ENCODE measurements at places on chromosomes 13 and 19. TPM values are rescaled to one million over a fixed set of nuclear protein-coding genes. Genes with fewer than 3 reads are reported as not detected.

Gene ZNF208
- total RNA-seq = 2.7 TPM

Gene BBC3
- total RNA-seq = 11.7 TPM

DNA sequence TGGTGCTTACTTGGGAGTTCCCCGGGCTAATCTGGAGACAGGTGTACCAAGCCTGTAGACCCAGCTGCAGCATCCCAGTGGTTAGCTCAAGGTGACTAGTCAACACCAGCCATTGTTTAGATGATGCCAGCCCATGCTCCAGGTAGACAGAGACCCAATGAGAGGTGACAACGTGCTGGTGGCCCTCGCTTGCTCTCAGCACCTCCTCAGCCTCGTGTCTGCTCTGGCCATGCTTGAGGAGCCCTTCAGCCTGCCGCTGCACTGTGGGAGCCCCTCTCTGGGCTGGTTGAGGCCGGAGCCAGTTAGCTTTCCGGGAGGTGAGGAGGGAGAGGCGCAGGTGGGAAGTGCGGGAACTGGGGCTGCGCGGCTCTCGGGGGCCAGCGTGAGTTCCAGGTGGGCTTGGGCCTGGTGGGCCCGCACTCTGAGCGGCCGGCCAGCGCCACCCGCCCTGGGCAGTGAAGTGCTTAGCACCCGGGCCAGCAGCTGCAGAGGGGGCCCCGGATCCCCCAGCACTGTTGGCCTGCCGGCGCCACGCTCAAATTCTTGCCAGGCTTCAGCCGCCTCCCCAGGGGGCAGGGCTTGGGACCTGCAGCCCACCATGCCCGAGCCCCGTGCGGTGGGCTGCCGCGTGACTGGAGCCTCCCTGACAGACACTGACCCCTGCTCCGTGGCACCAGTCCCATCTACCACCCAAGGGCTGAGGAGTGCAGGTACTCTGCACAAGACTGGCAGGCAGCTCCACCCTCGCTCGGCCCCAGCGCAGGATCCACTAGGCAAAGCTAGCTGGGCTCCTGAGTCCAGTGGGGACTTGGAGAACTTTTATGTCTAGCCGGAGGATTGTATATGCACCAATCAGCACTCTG is 85.9 kb upstream of the VSTM2B start:
- no peaks in the 10 kb centered on the region for H3K36me3 ChIP-seq
- no peak overlapping the region for H3K27ac ChIP-seq
- no peaks in the 10 kb centered on the region for H3K4me1 ChIP-seq
- H3K4me3 ChIP-seq = no peak overlapping the region
- H3K27me3 ChIP-seq = no peaks in the 10 kb centered on the region

GRCh38 chr19:38736036-38736412 is 8.2 kb downstream of the CAPN12 start:
- H3K36me3 ChIP-seq = no peaks in the 10 kb centered on the region
- H3K4me3 ChIP-seq = peak overlapping the region; percentile 44
- peaks cover 15% of the 10 kb centered on the region for H3K4me1 ChIP-seq

DNA sequence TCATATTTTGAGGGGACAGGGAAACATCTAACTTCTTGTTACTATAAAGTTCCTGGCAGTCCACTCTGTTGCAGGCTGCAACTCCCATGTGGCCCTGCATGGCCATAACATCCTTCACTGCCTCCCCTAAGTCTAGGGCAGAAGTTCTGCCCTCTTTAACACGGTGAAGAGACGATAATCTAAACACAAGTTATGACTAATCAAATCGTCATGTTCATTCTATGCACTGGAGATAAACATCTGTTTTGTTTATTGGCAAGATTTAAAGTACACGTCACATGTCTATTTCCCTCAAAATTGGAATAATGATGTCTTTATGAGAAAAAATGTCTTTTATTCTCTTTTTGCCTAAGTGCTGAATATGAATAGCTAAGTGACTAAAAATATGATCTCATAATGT is 1629.4 kb downstream of the PCDH9 start:
- H3K4me3 ChIP-seq = no peak overlapping the region
- no peaks in the 10 kb centered on the region for H3K4me1 ChIP-seq
- H3K36me3 ChIP-seq = no peaks in the 10 kb centered on the region
- no peak overlapping the region for H3K27ac ChIP-seq

Gene SULT2A1
- total RNA-seq = not detected

Gene PCDH20
- total RNA-seq = 0.14 TPM

DNA sequence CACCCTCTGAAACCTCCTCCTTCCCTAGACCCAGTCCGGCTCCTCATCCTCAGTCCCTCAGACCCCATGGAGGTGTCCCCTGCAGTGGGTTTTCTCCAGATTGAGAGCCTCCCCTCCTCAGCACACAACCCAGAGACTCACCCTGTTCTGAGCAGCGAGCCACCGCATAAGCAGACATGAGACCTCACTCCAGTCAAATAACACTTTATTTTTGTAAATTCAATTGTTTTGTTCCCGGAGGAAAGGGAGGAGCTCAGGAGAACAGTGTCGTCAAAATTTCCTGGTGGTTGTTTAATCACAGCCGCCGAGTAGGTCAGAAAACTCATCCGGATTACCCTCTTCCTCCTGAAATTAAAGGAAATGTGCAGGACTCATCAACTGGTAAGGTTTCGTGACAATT is 57.5 kb downstream of the ERICH4 start:
- no peak overlapping the region for H3K4me3 ChIP-seq
- H3K36me3 ChIP-seq = no peaks in the 10 kb centered on the region
- no peaks in the 10 kb centered on the region for H3K4me1 ChIP-seq
- H3K27ac ChIP-seq = no peak overlapping the region

DNA sequence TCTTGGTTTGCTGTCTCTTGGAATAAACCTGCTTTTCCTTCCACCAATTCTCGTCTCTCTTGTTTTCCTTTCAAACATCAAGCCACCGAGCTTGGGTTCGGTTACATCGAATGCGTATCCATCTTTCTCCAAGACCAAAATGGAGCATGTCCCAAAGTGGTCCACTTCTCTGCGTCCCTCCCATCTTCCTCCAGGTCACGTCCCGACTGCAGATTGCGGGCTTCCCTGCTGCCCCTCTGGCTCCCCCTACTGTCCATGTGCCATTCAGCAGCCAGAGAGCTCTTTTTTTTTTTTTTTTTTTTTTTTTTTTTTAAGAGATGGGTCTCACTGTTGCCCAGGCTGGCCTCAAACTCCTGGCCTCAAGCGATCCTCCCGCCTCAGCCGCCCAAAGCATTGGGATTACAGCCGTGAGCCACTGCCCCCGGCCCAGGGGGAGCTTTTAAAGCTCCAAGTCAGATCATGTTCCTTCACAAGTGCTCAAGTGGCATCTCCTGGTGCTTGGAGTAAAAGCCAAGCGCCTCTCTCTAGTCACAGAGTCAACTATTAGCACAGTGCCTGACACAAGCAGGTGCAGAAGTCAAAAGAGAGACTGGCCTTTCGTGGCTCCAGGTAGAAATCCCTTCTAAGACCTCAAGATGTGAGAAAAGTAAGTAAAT is 10.0 kb downstream of the COL5A3 start:
- H3K27me3 ChIP-seq = no peaks in the 10 kb centered on the region
- peak; percentile 64 for DNase-seq
- H3K4me3 ChIP-seq = no peak overlapping the region
- H3K4me1 ChIP-seq = no peaks in the 10 kb centered on the region
- no peaks in the 10 kb centered on the region for H3K36me3 ChIP-seq

- no peak for DNase-seq
- no peaks in the 10 kb centered on the region for H3K4me1 ChIP-seq
- H3K27me3 ChIP-seq = no peaks in the 10 kb centered on the region
Observed at GRCh38 chr13:44417876-44418275, 44.3 kb downstream of the SERP2 start.

DNA sequence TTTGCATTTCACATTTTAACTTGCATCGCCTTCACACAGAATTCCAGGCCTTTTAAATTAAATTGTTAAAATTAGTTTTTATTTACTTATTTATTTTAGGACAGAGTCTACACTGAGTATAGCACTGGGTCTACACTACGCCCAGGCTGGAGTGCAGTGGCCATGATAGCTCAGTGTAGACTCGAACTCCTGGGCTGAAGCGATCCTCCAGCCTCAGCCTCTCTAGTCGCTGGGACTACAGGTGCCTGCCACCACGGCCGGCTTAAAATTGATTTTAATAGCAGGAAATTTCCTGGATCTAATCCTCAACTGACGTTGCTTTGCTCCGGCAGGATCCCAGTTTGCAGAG is 301 bp upstream of the ZNF610 start:
- no peaks in the 10 kb centered on the region for H3K4me1 ChIP-seq
- no peaks in the 10 kb centered on the region for H3K27me3 ChIP-seq
- H3K27ac ChIP-seq = no peak overlapping the region
- no peak for DNase-seq
- no peaks in the 10 kb centered on the region for H3K36me3 ChIP-seq

DNA sequence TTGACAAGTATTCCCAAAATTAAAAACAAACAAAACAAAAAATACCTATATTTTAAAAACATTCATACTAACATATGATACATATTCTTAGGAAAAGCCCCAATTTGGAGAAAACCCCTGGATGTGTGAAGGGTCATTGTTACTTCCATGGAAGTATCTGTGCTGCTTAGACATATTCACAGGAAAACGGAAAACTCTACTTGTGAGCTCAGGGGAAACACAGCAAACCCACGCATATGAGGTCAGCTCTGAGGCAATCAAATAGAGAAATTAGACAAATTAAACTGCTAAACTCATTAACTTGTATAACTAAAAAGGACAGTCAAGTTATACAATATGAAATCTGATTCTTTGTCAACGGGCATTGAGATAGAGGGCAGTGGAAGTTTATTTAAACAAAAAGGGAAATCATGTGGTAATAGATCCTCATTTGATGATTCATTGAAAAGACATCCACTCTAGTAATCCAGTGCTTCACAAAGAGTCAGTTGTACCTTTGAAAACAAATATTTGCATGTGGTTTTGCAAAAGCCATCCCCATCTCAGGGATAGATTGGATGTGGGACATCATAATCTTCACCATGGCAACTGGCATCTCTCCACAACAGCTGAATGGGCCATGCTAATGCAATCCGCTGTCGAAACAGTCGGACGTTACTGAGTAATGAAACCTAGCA is 423.4 kb downstream of the ITGBL1 start:
- H3K4me3 ChIP-seq = no peak overlapping the region
- no peak overlapping the region for H3K27ac ChIP-seq
- no peaks in the 10 kb centered on the region for H3K4me1 ChIP-seq
- no peaks in the 10 kb centered on the region for H3K27me3 ChIP-seq
- DNase-seq = no peak

DNA sequence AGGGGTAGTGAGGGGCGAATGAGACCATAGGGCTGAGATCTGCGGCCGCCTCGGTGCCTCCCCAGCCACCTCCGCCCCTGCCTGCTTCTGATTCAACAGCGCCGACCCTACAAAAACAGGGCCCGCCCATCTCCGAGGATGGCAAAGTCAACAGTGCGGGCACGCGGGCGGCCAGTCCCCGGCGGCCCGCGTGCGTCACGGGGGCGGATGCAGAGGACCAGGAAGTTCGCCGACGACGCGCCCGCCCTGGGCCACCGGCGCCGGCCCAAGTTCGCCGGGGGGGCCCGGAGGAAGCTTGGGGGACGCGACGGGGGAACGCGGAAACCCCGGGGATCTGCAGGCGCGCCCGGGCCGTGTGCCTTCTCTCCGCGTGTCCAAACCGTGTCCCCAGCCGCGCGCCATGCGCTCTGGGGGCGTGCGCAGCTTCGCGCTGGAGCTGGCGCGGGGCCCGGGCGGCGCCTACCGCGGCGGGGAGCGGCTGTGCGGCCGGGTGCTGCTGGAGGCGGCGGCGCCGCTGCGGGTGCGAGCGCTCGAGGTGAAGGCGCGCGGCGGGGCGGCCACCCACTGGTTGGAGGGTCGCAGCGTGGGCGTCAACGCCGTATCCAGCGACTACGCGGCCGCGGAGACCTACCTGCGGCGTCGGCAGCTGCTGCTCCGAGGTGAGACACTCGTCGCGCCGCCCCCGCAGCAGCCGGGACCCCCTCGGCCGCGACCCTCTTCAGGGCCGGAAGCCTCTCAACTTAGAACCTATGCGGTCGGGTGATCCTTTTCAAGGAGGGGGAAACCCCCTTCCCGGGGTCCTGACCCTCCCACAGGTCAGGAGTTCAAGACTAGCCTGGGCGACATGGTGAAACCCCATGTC is 6.8 kb upstream of the ARRDC2 start:
- H3K4me3 ChIP-seq = peak overlapping the region; percentile 71
- no peaks in the 10 kb centered on the region for H3K27me3 ChIP-seq
- no peaks in the 10 kb centered on the region for H3K36me3 ChIP-seq
- peak overlapping the region; percentile 83 for H3K27ac ChIP-seq
- H3K4me1 ChIP-seq = no peaks in the 10 kb centered on the region
- DNase-seq = peak; percentile 67

DNA sequence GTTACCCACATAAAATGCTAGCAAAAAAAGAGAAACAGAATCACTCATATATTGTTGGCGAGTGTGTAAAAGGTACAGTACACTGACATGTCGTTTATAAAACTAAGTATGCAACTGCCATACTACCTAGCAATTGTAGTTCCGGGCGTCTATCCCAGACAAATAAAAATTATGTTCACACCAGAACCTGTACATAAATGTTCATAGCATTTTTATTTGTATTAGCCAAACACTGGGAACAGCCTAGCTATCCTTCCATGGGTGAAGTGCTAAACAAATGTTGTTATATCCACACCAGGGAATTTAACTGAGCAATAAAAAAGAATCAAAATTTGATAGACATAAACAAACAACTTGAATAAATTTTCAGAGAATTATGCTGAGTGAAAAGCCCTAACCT is 28.9 kb upstream of the POSTN start:
- no peaks in the 10 kb centered on the region for H3K4me1 ChIP-seq
- no peaks in the 10 kb centered on the region for H3K36me3 ChIP-seq
- no peak overlapping the region for H3K27ac ChIP-seq
- H3K4me3 ChIP-seq = no peak overlapping the region

DNA sequence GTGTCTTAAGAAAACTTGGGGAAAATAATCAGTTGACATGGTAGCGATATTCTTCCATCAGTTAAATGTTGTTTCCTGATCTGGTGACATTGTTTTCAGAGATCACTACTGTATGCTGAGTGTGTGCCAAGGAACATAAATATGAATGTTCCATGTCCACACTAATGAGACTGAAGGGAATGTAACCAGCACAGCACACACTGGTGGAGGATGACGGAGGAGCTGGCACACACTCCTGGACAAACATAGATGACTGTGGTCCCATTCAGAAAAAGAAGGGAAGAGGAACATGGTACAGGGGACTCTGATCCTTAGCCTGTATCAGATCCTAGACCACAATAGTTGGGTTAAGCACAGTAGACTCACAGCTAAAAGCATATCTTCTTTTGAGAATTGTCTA is 574.8 kb downstream of the MYO16 start:
- no peaks in the 10 kb centered on the region for H3K27me3 ChIP-seq
- H3K4me3 ChIP-seq = no peak overlapping the region
- no peak overlapping the region for H3K27ac ChIP-seq
- no peak for DNase-seq

GRCh38 chr13:110396913-110397381 is 89.9 kb downstream of the COL4A2 start:
- H3K27me3 ChIP-seq = no peaks in the 10 kb centered on the region
- H3K36me3 ChIP-seq = no peaks in the 10 kb centered on the region
- H3K4me1 ChIP-seq = peaks cover 3% of the 10 kb centered on the region
- peak overlapping the region; percentile 11 for H3K27ac ChIP-seq
- DNase-seq = no peak

Gene IRGC
- total RNA-seq = not detected

Gene JSRP1
- 0.29 TPM for total RNA-seq

Gene XAB2
- 24.7 TPM for total RNA-seq

- H3K36me3 ChIP-seq = no peaks in the 10 kb centered on the region
- no peak overlapping the region for H3K27ac ChIP-seq
- H3K27me3 ChIP-seq = no peaks in the 10 kb centered on the region
Observed at GRCh38 chr19:40035996-40036395, 20.0 kb downstream of the ZNF780B start.
